ENCODE measurements at places on chromosomes 16 and 17. TPM values are rescaled to one million over a fixed set of nuclear protein-coding genes. Genes with fewer than 3 reads are reported as not detected.

VPS9D1 gene
- 4.0 TPM for total RNA-seq

TTC19 gene
- total RNA-seq: 34.1 TPM

CARHSP1 gene
- 52.6 TPM for total RNA-seq

GNAO1 gene
- total RNA-seq: 2.5 TPM

CCDC144A gene
- total RNA-seq: 1.2 TPM
